Mammary epithelial cell (primary cell): ENCODE measurements at places on chromosomes 4 and X. TPM values are rescaled to one million over a fixed set of nuclear protein-coding genes. Genes with fewer than 3 reads are reported as not detected.

DNA sequence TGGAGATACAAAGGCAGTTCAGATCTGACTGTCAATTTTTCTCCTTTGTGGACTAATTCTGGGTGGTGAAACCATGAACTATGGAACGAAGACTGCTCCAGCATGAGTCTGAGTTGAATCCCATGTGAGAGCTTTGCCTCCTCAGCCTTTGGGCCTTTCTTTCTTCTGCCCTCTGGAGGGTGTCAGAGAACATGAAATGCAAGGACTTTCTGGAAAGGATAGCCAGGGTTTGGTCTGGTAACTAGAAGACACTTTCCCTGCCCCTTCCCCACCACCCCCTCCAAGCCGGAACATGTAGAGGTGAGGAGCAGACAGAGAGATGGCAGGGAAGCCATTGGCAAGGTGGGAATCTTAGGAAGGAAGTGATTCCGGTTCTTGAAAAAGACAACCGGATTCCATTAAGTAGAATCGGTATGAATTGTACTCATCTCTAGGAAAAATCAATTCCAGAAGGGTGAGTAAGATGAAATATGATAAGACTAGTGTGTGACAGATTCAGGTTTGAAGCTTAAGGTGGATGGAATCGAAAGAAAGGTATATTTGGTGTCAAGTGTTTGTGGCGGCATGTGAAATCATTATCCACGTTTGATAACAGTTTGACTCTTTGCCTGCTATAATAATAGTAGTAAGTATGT lies 19.0 kb downstream of the FHL1 start:
- no peak for DNase-seq

IL1RAPL2 gene
- 0.50 TPM for total RNA-seq

ADH1A gene
- not detected in 2 replicates for total RNA-seq

GRCh38 chr4:2044119-2044485 lies 15.0 kb upstream of the NAT8L start:
- DNase-seq: no peak

DNA sequence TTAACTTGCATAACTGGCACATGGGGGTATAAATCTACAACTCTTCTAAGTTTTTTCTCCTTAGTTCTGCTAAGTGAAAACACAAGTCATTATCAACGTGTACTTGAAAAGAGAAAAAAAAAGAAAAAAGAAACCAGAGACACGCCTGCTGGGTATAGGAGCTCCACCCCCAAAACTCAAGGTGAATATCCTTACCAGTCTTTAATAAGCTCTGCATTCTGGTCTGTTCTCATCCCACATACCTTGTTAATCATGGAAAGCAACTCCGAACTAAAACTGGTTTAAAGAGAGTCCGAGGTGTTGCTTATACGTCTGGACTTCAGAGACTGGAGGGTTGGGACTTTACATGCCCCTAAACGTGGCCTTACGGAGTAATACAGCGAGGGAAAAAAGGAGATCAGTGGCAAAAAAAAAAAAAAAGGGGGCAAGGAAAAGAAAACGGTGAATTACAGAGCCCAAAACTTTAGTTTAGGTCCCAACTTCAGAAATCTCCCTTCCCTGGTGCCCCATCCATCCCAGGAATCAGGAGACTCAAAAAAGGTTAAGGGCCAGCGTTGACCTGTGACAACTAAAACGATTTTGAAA lies 1.0 kb downstream of the PGRMC2 start:
- peak; percentile 58 for DNase-seq

GRCh38 chrX:107758231-107758766 lies 17.3 kb downstream of the TSC22D3 start:
- DNase-seq: no peak

SORCS2 gene
- total RNA-seq: 10.7 TPM

TMSB15A gene
- total RNA-seq: 0.69 and 1.4 TPM in 2 replicates

GRCh38 chr4:7273738-7274297 lies 81.5 kb downstream of the SORCS2 start:
- no peak for DNase-seq

ARHGAP10 gene
- total RNA-seq: 28.8 and 31.1 TPM in 2 replicates

AMTN gene
- not detected in 2 replicates for total RNA-seq

GRCh38 chr4:80215449-80216052 lies 18.2 kb downstream of the PRDM8 start:
- no peak for DNase-seq

GRCh38 chr4:174593701-174594100 lies 71.4 kb upstream of the HPGD start:
- DNase-seq: no peak

APLN gene
- total RNA-seq: 0.21 TPM in 1 of 2 replicates, not detected in the other

DNA sequence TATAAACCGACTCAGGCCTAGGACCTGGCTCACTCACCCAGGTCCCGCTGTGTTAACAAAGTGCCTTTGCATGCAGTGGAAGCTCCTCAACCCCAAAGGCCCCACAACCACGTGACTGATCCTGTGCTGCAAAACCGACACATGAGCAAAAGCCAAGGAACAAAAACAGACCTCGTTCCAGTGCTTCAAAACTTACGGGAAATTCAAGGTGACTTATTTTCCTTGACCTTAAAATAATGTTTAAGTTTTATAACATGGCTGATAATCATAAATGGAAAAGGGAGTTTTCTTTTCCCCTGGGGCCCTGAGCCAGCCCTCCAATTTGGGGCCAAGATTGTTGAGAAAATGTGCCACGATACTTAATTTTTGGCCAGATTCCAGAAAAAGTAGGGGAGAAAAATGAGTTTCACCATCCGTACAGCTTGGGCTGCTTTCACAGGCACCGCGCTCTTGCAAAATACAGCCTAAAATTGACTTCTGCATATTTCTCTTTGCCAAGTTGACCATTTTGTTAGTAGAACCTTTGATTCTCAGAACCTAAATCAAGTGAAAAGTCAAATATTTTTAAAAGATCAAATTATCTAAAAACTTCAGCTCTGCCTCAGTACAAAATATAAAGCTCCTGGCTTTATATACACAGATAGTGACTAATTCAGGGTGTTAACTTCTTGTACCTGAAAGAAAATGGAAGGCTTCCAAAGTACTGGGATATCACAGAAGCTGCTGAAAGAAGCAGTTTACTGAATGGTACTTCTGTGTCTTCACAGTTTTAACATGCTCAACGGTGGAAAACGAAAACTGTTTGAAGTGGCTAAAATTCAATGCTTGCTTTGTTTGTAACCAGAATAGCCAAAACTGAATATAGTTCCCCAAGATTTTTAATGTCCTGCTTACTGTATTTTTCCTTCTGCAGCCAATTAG lies 93.8 kb downstream of the APBB2 start:
- DNase-seq: peak; percentile 45

- DNase-seq: no peak
Measured at GRCh38 chrX:141791856-141792255, 46.3 kb upstream of the MAGEC3 start.

DNA sequence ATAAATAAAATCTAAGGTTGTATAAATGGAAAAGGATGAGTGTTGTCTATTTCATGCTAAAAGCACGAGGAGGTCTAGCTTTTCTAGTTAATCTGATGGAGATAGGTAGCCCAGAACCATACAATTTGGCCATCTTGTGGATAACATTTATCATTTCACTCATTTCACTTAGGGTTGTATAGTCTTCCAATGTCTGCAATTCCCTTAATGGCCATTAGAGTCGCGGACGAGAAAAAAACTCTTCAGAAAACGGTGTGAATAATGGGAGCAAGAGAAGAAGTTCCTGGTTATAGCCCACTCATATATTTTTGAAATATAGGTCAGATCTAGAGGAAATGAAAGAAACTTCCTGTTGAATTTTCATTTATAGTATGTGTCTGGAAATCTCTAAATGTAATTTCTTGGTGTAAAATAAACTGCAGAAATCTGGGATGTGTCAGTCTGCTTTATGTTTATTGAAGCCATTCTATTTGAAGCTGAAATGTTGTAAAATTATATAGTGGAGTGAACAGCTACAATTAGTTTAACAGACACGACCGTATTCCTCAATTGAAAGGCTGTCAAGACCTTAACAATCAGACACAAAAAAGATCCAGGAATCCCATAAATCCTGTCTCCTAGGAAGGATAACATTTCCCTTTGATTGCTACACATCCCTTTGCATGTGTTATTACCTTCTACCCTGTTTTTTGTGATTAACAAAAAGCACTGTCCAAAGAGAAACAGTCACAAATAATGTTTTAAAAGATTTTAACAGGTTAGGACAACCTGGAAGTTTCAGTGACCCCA lies 47.7 kb upstream of the MGST2 start:
- DNase-seq: no peak

- no peak for DNase-seq
Measured at GRCh38 chr4:69057620-69058409, 38.5 kb upstream of the UGT2B7 start.

NAT8L gene
- not detected for total RNA-seq

DNA sequence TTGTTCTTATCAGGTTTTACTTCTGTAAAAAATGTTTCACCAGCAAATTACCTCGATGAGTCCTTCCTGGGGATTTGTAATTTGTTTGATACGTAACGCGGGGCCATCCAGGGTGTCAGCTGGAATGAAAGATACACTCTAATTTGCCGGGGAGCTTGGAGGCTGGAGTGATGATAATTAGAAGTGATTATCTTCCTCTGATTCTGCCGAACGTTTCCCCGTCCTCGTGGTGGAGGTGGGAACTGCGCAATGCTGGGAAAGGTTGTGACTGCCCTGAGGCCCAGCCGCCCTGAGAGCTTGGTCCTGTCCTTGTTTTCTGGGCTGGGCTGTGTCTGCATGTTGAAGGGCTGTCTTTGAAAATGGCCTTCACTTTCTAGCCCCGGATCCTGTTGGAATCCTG lies 48.0 kb downstream of the SORCS2 start:
- DNase-seq: no peak

GRCh38 chrX:46653482-46653881 lies 79.9 kb downstream of the CHST7 start:
- DNase-seq: no peak

TCEAL6 gene
- not detected for total RNA-seq

DNA sequence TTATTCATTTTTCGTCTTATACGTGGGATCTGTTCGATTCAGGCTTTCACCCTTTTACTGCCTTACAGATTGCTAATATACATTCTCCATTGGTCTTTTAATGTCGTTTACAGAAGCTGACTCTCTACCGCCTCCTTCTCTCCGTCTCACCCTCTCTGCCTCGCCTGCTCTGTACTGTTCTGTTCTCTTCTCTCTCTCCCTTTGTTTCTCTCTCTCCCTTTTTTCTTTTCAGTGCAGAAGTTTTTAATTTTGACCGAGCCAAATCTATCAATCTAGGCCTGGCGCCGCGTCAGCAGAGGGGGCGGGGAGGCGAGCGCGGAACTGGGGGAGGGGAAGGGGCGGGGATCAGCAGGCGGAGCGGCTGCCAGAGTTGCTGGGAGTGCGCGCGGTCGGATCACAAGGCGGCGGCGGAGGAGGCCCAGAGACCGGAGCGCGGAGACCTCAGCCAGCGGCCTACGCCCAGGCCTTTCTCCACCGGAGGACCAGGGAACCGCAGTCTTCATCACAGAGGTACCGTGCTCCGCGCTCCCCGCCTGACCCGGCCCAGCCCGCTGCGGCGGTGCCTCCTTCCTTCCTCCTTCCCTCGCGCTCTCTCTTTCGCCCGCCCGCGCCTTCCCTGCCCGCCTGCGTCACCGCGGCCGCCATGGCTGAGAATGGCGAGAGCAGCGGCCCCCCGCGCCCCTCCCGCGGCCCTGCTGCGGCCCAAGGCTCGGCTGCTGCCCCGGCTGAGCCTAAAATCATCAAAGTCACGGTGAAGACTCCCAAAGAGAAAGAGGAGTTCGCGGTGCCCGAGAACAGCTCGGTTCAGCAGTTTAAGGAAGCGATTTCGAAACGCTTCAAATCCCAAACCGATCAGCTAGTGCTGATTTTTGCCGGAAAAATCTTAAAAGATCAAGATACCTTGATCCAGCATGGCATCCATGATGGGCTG lies at the start of gene UBQLN2:
TSS of gene UBQLN2 (plus strand) at position 397 of the 931 bp plus-strand sequence. CDS start at position 644, 247 bp downstream.
- DNase-seq: peak; percentile 69

DNA sequence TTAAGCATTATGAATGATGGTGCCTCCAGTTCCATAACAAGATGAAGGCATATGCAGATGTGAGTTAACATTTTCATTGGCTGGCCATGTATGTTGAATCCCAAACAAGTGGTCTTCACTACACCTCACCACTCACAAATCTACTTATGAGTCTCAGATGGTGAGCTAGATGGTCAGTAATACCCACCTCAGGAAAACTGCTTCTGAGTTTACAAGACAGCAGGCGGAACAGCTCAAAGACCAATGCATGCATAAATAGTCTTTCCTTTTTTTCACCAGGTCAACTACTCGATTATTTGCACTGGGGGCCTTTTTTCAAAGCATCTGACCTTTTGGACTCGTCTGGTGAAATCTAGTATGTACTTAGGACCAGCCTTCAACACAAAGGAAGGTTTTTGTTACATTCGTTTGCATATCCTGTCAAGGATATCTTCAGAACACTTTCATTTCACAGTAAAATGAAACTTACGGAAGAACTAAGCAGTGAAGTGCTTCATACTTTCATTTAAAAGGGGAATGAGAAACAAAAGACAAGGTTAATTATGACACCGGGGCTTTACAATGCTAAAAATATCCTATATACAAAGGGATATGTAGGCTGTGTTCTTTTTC lies 23.1 kb upstream of the TLR7 start:
- DNase-seq: no peak

GRCh38 chrX:24343719-24344118 lies 16.7 kb upstream of the SUPT20HL1 start:
- no peak for DNase-seq

DNA sequence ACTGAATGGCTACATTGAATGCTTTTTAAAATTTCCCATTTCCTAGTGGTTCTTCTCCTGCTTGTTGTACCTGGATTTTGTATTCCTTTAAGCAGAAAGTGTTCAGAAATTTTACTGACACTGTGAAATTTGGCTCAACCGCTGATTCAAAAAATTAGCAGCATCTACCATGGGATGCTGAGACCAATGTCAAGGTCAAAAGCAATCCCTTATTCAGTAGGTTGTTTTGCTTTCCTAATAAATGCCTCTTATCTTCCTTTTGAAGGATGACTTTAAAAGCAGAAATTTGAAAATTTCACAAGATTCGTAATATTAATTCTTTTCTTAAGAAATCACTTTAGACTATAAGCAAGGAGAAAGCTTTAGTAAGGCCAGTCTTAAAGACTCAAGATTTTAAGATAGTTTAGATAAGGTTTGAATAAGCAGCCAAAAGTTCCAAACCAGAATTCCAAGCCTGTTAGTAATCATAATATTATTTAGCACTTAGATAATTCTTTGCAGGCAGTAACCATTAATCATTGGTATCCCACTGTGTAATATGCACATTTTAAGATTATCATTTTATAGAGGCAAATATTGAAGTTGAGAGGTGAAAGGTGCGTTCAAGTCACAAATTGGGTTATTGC lies 508.8 kb downstream of the ANKRD50 start:
- DNase-seq: no peak

- no peak for DNase-seq
Measured at GRCh38 chr4:170003071-170004070, 22.8 kb downstream of the MFAP3L start.

GRCh38 chr4:62912531-62912930 lies 1496.7 kb downstream of the TECRL start:
- DNase-seq: no peak

GRCh38 chrX:3541336-3541735 lies 172.1 kb downstream of the PRKX start:
- DNase-seq: no peak
